SK-N-SH (cell line): ENCODE measurements at places on chromosomes 2 and 18.
A peak's percentile ranks its signal among the peaks of the same experiment; 100 is the strongest.

GRCh38 chr2:219832904-219833303 is 205.5 kb downstream of the SLC4A3 start:
- H3K36me3 ChIP-seq, result no peaks in the 10 kb centered on the region
- H3K4me1 ChIP-seq, result no peaks in the 10 kb centered on the region
- H3K27me3 ChIP-seq, result no peaks in the 10 kb centered on the region; the same call in 1 of the 2 replicates

GRCh38 chr2:100460904-100461530 is 9.3 kb upstream of the NMS start:
- no peak for DNase-seq
- H3K4me1 ChIP-seq, result no peaks in the 10 kb centered on the region
- no peak overlapping the region for H3K27ac ChIP-seq
- H3K4me3 ChIP-seq, result no peak overlapping the region
- no peaks in the 10 kb centered on the region for H3K36me3 ChIP-seq
- no peaks in the 10 kb centered on the region; the same call in 1 of the 2 replicates for H3K27me3 ChIP-seq

GRCh38 chr2:55887901-55888624 is 35.5 kb downstream of the EFEMP1 start:
- no peaks in the 10 kb centered on the region; the same call in 1 of the 2 replicates for H3K4me1 ChIP-seq
- no peak overlapping the region for H3K4me3 ChIP-seq
- DNase-seq, result no peak
- no peaks in the 10 kb centered on the region for H3K27me3 ChIP-seq

GRCh38 chr18:62198259-62198658 is 11.2 kb downstream of the RELCH start:
- no peaks in the 10 kb centered on the region; the same call in 1 of the 2 replicates for H3K4me1 ChIP-seq
- no peak overlapping the region for H3K27ac ChIP-seq
- DNase-seq, result no peak
- no peaks in the 10 kb centered on the region for H3K27me3 ChIP-seq

DNA sequence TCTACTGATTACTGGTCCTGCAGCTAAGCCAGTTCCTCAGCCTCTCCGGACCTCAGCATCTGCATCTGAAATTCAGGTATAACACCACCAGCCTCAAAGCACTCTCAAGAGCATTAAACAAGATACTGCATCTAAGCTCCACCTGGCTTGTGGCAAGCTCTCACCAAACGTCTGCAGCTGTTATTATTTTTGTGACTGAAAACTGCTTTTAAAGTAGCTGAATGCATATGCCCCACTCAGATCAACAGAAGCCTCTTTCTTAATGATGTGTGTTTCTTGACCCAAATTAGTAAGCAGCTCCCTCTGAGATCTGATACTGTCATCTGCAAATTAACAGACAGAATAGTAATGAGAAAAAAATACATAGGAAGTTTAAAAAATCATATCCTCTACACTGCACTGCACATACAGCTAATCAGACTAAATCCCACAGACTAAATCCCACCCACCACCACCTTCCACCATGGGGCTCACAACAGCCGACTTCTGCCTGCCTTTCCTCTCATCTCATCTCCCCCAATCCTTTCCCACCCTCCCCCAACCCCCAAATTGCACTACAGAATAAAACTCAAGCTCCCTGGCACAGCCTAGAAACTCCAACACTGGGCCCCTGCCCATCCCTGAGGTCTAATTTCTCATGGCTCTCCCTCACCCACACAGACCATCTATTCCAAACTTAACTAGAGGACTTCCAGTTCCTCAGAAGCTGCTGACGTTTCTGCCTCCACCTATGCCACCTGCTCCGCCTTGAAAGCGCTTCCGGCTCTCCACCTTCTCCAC is 52.9 kb downstream of the TMEM163 start:
- no peak overlapping the region for H3K4me3 ChIP-seq
- no peaks in the 10 kb centered on the region for H3K36me3 ChIP-seq
- no peaks in the 10 kb centered on the region for H3K27me3 ChIP-seq
- DNase-seq, result no peak

DNA sequence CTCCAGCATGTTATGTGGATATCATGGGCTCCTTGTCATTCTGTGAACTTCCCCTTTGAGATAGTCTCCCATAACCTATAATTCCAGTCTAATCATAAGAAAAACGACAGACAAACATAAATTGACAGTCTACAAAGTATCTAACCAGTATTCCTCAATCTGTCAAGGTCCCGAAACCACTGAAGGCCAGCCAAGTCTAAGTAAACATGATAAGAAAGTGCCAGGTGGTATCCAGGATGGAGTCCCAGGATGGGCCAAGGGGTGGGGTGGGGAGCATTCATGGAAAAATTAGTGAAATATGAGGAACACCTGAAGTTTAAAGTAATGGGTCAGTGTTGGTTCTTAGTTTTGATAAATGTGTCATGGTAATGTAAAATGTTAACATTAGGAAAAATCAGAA is 355.5 kb downstream of the DPP10 start:
- no peaks in the 10 kb centered on the region for H3K4me1 ChIP-seq
- no peak overlapping the region for H3K4me3 ChIP-seq
- no peaks in the 10 kb centered on the region for H3K36me3 ChIP-seq
- no peak overlapping the region for H3K27ac ChIP-seq

- H3K36me3 ChIP-seq, result no peaks in the 10 kb centered on the region
- H3K27me3 ChIP-seq, result no peaks in the 10 kb centered on the region
- peak overlapping the region; percentile 30; the same call in 1 of the 2 replicates for H3K4me3 ChIP-seq
- peak overlapping the region; percentile 48; the same call in 1 of the 2 replicates for H3K27ac ChIP-seq
- peaks cover 6% of the 10 kb centered on the region for H3K4me1 ChIP-seq
Observed at GRCh38 chr2:149597668-149598326, 10.2 kb upstream of the MMADHC start.

- no peaks in the 10 kb centered on the region for H3K36me3 ChIP-seq
- H3K27me3 ChIP-seq, result no peaks in the 10 kb centered on the region; the same call in 1 of the 2 replicates
- DNase-seq, result no peak
- H3K4me1 ChIP-seq, result no peaks in the 10 kb centered on the region
- no peak overlapping the region for H3K4me3 ChIP-seq
- no peak overlapping the region for H3K27ac ChIP-seq
Observed at GRCh38 chr2:235244255-235245220, 249.3 kb upstream of the AGAP1 start.

DNA sequence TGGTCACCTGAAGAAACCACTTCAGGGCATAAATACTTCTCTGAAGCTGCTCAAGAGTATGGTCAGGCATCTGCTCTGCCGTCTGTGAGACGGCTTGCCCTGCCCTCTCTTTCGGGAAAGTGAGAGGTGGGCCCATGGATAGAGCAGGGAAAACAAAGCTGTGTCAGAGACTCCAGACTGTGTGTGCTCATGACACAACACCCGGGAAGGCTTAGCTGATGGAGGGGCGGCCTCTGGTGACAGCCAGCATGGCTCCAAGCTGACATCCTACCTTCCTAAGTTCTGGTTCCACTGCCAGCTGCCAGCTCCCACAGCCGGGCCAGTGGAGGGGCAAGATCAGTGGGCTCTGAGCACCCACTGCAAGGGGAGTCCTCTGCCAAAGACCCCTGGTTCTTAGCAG is 215.3 kb downstream of the ANKRD30B start:
- no peaks in the 10 kb centered on the region for H3K36me3 ChIP-seq
- peaks cover 5% of the 10 kb centered on the region; the same call in 1 of the 2 replicates for H3K27me3 ChIP-seq
- H3K4me3 ChIP-seq, result no peak overlapping the region
- no peaks in the 10 kb centered on the region for H3K4me1 ChIP-seq
- DNase-seq, result no peak

DNA sequence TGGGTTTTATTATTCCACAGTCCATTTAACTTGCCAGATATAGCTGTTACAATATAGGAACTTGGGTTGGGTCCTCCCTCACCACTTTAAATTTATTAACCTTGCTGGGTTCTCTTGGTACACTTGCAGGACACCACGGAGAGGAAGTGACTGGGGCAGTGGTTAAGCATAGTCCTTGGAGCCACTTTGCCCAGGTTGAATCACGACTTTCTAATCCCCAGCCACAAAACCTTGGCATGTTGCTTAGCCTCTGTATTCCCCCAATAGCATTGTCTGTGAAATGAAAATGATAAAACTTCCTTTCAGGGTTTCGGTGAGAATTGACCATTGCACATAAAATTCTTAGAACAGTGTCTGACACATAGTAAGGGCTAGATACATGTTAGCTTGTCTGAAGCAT is 221.2 kb downstream of the IRS1 start:
- no peaks in the 10 kb centered on the region for H3K36me3 ChIP-seq
- H3K27me3 ChIP-seq, result no peaks in the 10 kb centered on the region
- H3K27ac ChIP-seq, result no peak overlapping the region

DNA sequence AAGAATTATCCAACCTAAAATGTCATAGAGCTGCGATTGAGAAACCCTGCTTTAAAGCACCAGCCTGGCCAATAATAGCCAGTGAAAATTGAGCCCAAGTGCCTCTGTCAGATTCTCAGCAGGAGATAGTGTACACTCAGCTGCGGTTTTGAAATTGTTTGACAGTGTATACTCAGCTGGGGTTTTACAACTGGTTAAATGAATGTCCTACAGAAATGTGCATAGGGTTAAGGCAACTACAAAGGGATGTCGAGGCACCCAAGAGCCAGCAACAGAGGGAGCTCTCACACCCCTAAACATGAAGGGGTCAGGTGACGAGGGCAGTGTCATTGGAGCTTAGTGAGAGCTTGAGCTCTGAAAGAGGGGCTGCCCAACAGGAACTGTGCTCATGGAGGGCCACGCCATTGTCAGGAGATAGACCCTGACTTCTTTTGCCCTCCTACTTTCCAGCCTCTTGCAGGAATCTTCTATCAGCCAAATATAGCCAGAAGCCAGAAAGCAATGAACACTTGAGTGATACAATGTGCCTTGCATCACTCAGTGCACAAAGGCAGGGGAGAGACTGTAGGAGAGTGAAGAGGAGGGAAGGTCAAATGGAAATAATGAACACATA is 15.1 kb downstream of the ACTG2 start:
- H3K4me3 ChIP-seq, result no peak overlapping the region
- no peak overlapping the region for H3K27ac ChIP-seq
- no peak for DNase-seq
- peaks cover 7% of the 10 kb centered on the region; the same call in 1 of the 2 replicates for H3K4me1 ChIP-seq

DNA sequence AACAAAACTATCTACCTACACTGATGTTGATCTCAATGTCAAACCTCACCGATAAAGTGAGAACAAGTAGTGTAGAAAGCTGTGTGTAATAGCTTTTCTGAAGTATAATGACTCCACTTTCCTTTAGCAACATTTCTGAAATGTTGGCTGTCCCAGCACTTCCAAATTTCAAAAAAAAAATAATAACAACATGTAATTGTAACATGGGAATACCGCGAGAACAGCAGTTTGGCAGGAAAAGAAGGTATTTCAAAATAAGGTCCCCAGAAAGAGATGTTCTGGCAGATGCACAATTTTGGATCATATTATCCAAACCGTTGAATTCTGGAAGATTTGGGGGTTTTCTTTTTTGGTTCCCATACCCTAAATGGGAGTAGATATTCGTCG is 352.0 kb downstream of the ARHGAP15 start:
- no peaks in the 10 kb centered on the region for H3K36me3 ChIP-seq
- DNase-seq, result no peak
- H3K27me3 ChIP-seq, result no peaks in the 10 kb centered on the region
- H3K4me3 ChIP-seq, result no peak overlapping the region

DNA sequence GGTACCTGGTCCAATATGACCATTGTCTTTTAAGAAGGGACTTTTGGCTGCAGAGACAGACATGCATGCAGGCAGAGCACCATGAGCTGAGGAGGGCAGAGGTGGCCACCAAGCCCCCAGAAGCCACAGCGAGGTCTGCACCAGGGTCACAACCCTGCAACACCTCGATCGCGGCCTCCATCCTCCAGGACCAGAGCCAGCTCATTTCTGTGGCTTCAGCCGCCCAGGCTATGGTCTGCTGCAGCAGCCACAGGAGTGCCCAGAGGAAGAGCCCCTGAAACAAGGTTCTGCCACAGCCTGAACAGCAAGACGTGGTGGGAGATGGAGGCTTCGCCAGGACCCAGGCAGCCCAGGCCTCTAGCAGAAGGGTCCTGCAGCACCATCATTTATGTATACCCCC is 53.9 kb downstream of the ANKMY1 start:
- no peak overlapping the region for H3K27ac ChIP-seq
- H3K4me1 ChIP-seq, result no peaks in the 10 kb centered on the region
- H3K36me3 ChIP-seq, result peaks cover 8% of the 10 kb centered on the region; the same call in 1 of the 2 replicates
- DNase-seq, result peak; percentile 4
- no peak overlapping the region for H3K4me3 ChIP-seq

- no peaks in the 10 kb centered on the region for H3K27me3 ChIP-seq
- no peak for DNase-seq
- no peaks in the 10 kb centered on the region for H3K36me3 ChIP-seq
- H3K4me1 ChIP-seq, result peaks cover 44% of the 10 kb centered on the region
- no peak overlapping the region for H3K4me3 ChIP-seq
Observed at GRCh38 chr2:45889053-45889452, 237.6 kb downstream of the PRKCE start.

- H3K4me3 ChIP-seq, result no peak overlapping the region
- DNase-seq, result no peak
- H3K4me1 ChIP-seq, result no peaks in the 10 kb centered on the region; the same call in 1 of the 2 replicates
- no peaks in the 10 kb centered on the region for H3K27me3 ChIP-seq
Observed at GRCh38 chr2:109711230-109712122, 82.6 kb upstream of the RGPD5 start.

DNA sequence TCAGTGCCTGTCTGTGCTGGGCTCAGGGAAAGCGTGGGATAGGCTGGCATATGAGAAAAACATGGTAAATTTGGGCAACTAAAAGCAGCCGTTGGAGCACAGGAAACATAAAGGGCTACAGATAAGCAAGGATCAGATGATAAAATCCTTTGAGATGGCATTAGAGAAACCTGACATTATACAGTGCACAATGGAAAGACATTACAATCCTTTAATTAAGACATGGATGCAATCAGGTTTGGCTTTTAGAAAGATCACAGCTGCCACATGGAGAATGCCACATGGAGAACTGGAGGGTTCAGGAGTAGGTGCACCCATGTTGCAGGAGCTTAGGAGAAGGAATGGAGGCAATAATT is 117.3 kb downstream of the CDC42EP3 start:
- H3K36me3 ChIP-seq, result no peaks in the 10 kb centered on the region
- no peaks in the 10 kb centered on the region for H3K4me1 ChIP-seq
- DNase-seq, result peak; percentile 58
- no peak overlapping the region for H3K4me3 ChIP-seq
- peak overlapping the region; percentile 99 for H3K27ac ChIP-seq

DNA sequence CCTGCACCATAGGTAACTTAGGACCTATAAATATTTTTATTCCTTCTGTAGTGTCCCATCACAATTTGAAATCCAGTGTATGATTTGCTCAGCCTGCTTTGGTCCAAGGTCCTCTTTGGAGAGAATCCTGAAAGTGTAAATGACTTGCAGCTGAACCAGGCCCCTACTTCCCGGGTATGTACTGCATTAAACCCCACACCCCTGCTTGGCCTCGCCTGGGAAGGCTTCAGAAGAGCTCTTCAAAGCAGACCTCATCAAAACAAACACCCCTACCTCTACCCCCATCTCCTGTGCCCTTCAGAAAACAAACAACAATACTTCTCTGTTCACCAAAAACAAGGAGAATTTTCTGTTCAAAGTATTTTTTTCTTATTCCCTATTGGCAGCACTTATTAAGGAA is 9.5 kb upstream of the SPTBN1 start:
- H3K27ac ChIP-seq, result no peak overlapping the region
- H3K27me3 ChIP-seq, result no peaks in the 10 kb centered on the region

DNA sequence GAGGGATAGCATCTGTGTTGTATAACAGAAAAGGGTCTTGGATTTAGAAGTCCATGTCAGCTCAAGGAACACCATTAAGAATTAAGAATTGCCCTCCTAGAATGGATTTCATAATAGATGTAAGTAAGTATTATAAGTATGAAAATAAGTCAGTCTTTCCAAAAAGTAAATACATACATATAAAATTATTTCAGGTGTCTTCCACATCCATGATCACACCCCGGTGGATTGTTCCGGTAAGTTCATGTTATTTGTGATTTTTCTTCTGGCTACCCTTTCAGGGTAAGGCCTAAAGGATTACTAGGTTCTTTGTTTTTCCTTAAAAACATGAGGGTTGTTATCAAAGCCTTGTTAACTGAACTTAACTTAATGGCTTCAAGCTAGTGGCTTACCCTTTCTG is 55.9 kb downstream of the TMEM185B start:
- DNase-seq, result no peak
- no peak overlapping the region for H3K27ac ChIP-seq
- peaks cover 16% of the 10 kb centered on the region for H3K36me3 ChIP-seq
- H3K27me3 ChIP-seq, result no peaks in the 10 kb centered on the region
- H3K4me1 ChIP-seq, result no peaks in the 10 kb centered on the region
